HT1080 (cell line): ENCODE measurements at places on chromosomes 2 and 18. TPM values are rescaled to one million over a fixed set of nuclear protein-coding genes. Genes with fewer than 3 reads are reported as not detected.

OR6B2 gene
- total RNA-seq = not detected in 2 replicates

DNA sequence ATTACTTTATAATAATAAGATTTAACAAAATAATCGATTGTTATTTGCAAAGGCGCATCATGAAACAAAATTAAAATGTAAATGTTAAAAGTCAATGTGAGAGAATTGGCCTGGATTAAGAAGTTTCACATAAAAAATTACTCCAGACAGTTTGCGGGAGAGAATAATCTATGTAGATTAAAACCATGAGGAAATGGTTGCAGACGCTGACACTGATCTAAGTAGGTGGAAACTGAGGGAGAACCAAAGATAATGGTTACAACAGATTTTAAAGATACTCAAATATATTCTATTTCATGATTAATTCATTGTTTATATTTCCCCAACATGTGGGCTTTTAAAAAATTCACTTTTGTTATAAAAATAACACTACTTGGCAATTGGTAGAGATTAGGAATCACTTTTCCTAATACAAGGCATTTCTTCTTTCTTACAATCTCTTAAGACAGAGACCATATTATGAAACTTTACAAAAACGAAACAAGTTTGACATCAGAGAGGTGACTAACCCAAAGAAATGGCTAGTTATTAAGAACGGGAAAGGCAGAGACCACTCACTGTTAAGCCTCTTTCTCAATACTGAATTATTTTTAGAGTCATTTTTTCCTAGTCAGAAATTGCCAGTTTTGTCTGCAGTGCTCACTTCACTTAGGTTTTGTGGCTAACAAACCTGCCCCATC is 1.6 kb downstream of the KANSL1L start:
- DNase-seq = peak; percentile 54

DNA sequence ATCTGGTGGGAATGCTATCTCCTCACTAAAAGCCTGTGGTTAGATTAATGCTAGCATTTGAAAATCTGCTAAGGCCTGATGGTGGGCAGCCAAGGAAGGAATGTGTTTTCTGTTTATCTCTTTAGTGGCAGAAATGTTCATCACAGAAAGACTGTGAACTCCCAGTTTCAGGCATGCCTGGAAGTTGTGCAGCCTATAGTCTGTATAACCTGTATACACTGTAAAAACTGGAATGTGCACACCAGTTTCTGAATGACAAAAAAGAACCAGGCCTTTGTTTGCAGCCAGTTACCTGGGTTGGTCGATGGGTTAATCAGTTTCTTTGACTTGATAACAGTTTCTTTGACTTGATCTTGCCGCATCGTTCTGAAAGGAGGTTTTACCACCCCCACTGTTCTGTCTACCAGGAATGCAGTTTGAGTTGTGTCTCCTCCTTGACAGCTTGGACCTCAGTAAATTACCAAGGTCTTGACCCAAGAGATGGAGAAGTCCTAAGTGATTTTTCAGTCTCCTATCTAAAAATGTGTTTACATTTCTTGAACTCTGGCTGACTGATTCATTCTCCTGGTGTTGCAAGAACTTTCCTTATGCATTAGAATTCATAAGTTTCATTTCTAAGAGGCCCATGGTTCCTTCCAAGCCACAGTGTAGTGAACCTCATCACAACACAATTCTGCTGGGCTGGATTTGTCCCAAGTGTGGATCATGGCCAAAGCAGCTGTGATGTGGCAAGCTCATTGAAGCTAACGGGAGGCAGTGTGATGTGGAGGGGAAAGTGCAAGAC is 62.2 kb downstream of the KIAA2012 start:
- DNase-seq = peak; percentile 59

DNA sequence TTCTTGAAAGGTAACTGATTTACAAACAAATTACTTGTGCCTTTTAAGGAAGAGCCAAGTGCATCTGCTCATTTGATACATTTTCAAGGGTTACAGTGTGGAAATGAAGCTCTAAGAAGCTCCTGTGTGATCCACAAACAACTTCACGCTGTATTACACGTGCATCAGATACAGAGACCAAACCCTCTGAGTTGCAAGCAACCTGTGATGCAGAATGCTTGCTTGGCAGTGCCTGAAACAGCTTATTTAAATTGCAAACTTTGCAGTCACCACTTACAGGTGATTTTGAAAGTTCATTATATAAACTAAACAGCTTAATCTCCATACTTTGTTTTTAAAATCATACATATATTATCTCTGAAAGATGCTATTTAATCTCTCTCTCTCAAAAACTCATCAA is 50.1 kb downstream of the ZEB2 start:
- DNase-seq = no peak

- no peak for DNase-seq
Measured at GRCh38 chr2:127196998-127197397, 23.1 kb downstream of the CYP27C1 start.
